ENCODE measurements at places on chromosomes 6 and 20.

GRCh38 chr6:70221715-70222438, 81.0 kb downstream of the COL9A1 start:
- DNase-seq: no peak

- DNase-seq: no peak
Measured at GRCh38 chr20:25503936-25504335, 81.4 kb downstream of the NINL start.

DNA sequence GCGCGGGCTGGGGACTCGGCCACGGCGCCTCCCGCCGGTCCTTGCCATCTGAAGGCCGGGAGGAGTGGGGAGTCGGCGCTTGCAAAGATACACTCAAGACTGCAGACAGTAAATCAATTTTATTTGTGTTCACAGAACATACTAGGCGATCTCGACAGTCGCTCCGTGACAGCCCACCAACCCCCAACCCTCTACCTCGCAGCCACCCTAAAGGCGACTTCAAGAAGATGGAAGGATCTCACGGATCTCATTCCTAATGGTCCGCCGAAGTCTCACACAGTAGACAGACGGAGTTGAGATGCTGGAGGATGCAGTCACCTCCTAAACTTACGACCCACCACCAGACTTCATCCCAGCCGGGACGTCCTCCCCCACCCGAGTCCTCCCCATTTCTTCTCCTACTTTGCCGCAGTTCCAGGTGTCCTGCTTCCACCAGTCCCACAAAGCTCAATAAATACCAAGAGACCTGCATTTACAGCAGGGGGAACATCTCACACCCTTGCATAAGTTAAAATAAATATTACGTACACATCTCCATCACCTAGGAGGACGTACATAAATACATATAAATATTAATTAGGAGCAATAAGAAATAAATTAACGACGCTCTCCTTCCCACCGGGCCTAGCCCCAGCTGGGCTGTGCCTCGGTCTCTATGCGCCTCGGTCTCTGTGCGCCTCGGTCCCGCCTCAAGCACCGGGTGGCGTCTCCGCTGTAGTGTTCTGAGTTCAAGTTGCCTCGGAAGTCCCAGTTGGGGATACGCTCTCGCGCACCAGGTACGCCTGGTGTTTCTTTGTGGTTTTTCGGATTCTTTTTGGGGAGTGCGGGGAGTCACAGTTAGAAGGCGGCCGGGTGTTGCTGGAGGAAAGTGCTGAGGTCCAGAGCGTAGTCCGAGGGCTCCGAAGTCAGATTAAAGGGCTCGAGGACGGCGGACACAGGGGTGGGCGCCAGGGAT, 889 bp upstream of the FLOT1 start:
- no peak for DNase-seq

DNA sequence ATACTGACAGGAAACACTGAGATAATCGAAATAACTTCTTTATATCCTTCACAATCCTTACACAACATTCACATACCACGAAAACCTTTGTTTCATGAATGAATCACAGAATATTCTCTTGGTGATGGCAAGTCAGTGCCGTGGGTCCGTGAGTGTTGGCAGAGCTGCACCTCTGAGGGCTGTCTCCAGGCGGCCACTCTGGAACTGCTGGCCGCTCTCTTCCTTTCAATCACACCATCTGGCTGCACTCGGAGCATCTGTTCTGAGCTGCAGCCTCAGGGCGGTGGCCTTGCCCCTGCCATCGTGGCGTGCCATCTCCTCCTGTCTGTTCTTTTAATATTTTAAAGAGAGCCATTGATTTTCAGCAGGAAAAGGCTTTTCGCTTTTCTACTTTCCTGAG, 129.4 kb upstream of the AFDN start:
- no peak for DNase-seq

GRCh38 chr6:111628142-111628850, 22.6 kb upstream of the TRAF3IP2 start:
- DNase-seq: no peak

DNA sequence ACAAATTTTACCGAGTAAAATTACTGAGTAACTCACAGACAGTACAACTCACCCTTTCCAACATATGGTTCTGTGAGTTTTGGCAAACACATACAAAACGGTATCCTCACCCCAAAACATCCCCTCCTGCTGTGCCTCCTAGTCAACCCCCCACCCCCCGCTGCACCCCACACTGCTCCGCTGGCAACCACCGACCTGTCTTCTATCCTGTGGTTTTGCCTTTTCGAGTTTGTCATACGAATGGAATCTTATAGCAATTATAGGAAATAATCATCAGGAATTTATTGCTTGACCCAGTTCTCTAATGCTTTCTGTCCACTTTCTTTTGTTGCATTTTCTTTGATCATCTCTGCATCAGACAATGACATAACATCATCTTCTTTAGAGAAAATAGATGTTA, 312.3 kb downstream of the KIF16B start:
- DNase-seq: no peak

DNA sequence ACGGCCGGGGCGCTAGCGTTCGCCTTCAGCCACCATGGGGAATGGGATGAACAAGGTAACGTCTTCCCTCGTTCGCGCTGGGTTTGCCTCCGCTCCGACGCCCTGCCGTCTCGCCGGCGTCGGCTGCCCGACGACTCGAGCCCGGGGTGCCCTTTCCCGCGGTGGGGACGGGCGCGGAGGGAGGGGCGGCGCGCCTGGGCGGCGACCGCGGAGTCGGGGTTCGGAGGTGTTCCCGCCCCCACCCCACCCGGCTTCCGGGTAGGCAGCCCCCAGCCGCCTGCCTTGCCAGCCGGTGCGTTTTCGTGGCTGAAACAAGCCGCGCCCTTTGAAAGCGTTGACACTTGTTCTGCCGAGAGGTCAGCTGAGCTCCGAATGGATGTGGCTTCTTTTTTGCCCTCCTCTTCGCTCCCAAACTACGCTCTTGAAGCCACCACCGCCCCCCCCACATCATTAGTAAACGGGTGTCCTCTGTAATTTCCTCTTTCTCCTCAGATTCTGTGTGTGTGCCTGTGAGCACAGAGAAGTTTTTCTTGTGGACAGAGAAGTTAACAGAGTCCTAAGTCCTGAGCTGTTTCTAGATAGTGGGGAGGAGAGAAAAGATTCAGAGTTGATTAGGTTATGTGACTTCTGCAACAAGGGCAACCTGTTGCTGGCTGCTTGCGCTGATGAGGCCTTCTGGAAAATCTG, 362 bp downstream of the DUSP22 start:
- DNase-seq: no peak

DNA sequence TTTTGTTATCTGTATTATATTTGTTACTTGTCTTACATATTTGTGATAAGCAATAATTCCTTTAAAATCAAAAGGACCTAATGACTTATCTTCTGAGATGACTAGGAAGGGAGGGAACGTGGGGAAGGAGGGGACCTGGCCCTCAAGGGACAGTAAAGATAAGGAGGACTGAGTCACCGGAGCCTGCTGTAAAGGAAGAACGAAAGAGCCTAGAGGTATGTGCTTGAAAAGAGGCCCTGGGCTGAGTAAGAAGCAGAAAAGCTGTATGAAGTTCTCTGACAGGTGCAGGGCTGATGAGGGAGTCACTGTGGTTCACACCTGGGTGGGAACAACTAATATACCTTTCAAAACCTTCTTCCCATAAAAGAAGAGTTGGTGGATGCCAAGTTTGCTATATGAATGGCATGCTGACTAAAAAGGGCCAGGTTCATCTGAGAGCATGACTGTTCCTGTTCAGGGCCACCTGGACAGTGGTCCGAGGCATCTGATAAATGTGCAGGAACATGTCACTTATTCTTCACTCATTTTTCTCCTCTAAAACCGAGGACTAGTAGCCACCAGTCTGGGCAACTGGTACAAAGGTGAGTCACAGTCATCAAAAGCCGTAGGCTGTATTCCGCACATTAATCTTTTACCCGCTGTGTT, 111.3 kb downstream of the TNFAIP3 start:
- DNase-seq: no peak

DNA sequence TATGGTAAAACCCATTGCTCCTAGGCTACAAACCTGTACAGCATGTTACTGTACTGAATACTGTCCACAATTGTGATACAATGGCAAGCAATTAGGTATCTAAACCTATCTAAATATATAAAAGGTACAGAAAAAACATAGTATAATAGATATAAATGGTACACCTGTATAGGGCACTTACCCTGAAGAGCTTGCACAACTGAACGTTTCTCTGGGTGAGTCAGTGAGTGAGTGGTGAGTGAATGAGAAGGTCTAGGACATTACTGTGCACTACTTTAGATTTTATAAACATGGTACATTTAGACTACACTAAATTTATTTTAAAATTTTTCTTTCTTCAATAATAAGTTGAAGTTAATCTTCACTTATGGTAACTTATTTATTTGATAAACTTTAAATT, 119.9 kb upstream of the CEP85L start:
- DNase-seq: no peak

DNA sequence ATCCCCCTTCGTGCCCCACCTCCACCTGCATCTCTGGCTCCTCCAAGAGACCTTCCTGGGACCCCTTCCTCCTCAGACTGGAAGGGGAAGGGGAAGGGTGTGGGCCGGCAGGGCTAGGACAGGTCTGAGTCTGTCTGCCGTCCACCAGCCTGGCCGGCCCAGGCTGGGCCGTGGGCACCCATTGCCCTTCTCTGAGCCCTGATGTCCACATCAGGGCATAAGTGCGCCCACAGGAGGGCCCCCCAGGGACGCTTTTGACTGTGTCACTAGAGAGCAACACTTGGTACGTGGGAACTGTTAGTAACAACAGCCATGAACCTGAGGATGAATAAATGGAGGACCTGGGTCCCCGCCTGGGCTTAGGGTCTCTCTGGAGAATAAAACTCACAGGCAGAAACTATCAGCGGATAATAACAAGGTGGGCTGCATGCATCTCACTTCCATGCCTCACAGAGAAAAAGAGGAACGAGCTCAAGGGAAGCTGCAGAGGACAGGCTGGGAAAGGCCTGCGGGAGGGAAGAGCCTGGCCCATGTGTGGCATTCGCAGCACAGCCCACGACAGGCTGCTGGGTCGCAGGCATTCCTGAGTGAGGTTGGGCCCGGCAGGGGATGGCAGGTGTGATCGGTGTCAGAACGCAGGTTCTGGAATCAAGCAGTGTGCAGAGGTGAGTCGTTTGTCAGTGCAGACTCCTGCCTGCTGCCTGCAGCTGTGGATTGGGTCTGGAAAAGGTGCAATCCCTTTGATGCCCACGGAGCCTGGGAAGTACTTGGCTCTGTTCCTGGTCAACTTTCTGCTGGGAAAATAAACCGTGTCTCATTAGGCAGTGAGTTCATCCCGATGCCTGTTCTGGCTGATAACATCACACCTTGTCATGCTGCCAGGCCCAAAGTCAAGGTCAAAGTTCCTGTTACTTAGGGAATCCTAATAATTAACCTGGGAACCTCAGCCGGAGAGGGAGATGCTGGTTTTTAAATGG, 60.9 kb downstream of the BCAS4 start:
- no peak for DNase-seq

GRCh38 chr20:20435453-20435852, 67.5 kb downstream of the INSM1 start:
- DNase-seq: no peak

DNA sequence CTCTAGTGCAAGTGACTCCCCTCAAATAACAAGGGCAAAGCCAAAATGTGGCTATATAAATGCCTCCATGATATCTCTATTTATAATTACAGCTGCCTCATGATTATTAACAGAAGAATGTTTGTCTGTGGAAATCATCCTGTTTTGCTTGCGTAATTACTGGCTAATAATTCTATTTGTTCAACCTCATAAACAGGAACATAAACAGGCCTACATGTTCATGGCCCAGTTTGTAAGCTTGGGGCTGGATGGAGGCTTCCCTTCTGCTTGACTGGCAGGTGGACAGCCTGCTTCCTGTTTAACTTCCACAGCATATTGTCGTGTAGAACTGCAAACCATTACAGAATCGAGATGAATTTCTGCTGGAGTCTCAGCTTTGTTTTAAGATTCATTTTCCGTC, 766.0 kb upstream of the MAP3K7 start:
- no peak for DNase-seq

GRCh38 chr6:5174756-5175549, 85.8 kb downstream of the LYRM4 start:
- no peak for DNase-seq

DNA sequence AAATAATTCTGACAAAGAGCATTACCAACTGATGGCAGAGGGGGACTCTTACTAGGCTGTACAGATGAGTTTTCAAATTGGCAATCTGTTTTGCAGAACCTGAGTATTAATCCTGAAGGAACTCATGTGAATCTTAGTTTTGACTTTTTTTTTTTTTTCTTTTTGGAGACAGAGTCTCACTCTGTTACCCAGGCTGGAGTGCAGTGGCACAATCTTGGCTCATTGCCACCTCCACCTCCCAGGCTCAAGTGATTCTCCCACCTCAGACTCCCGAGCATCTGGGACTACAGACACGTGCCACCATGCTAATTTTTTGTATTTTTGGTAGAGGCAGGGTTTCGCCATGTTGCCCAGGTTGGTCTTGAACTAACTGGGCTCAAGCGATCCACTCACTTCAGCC, 49.3 kb downstream of the KCTD20 start:
- no peak for DNase-seq

- no peak for DNase-seq
Measured at GRCh38 chr20:61754976-61755778, 310.5 kb downstream of the TAF4 start.

DNA sequence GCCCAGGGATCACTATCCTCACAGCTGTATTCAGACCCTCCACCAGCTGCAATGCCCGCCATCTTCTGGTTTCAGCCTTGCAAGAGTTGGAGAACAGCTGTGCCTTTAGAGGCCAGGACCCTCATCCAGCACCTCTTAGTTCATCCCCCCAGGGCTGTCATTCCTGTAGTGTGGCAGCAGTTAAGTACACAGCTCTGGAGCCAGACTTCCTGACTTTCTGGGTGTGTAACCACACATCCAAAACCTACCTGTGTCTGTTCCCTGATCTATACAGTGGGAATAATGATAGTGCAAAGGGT, 452 bp upstream of the TREM2 start:
- DNase-seq: no peak

DNA sequence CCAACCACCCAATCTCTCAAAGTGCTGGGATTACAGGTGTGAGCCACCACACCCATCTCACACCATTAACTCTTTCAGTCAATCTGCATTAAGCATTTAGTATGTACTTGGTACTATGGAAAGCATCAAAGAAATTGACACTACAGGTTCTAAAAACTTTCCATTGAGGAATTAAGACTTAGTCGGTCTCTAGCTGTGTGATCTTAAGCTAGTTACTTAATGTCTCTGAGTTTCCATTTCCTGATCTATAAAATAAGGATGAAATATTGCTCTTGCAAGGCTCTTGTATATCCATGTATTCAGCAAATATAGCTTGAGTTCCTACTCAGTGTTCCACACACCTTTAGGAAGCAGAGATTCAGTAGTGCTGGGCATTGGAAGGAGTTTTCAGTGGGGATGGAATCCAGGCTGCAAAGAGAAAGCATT, 48.9 kb upstream of the NCOA3 start:
- no peak for DNase-seq

DNA sequence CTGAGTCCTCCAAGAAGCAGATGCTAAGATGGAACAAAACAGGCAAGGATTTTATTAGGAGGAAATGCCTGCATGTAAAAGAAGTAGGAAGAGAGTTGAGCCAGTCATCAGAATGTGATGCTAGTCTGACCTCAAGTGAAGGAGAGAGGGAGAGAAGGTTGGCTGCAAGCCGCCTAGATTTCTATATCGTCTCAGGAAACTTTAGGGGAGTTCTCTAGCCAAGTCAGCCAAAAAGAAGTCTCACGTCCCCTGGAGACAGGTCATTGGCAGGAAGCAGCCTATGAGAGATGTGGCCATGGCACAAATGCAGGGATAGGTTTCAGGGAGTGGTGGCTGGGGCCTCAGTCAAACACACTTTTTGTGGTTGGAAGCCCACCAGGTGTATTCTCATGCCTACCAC, 378.0 kb downstream of the CD109 start:
- no peak for DNase-seq
